ENCODE measurements at places on chromosomes 13 and 19.

DNA sequence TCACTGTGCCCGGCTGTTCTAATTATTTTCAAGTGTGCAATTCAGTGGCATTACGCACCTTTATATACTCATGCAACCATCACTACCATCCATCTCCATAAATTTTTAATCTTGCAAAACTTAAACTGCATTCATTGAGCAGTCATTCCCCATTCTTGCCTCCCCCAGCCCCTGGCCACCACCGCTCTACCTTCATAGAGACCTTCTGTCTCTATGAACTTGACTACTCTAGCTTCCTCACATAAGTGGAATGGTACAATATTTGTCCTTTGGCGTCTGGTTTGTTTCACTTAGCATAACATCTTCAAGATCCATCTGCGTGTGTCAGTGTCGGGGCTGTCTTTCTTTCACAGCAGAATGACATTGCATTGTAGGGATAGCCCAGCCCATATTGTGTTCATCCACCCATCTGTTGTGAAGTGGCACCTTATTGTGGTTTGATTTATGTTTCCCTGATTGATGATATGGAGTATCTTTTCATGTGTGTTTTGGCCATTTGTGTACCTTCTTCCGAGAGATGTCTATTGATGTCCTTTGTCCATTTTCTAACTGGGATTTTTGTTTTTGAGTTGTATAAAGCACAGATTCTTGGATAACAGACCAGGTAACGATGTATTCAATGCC, 64.8 kb upstream of the FLT1 start:
- DNase-seq = no peak

DNA sequence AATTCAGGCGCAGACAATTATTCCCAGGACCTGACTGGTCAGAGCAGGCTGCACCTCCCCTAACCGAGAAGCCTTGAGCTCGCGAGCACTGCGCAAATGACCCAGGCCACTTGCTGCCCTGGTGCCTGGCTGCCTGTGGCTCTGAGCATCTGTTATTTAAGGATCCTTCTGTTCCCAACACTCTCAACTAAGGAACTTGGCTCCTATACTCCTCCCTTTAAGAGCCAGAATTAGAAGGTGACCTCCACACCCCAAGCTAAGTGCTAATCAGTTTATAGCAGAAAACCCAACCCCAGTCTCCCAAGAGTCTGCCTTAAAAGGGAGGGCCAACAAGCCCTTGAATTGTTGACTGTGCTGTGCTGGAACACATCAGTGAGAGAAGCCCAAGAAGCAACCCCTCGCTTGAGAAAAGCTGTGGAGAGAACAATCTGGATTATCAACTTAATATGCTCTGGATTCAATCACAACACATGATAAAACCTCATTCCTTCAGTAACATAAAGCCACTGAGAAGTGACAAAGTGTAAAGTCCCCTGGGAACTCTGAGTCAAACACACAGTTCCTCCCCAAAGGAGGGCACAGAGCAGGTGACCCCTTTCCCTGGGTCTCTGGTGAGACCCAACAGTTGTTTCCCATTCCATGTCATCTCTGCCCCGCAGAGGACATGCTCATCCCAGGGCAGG, 14.6 kb downstream of the AKAP8L start:
- DNase-seq = no peak

DNA sequence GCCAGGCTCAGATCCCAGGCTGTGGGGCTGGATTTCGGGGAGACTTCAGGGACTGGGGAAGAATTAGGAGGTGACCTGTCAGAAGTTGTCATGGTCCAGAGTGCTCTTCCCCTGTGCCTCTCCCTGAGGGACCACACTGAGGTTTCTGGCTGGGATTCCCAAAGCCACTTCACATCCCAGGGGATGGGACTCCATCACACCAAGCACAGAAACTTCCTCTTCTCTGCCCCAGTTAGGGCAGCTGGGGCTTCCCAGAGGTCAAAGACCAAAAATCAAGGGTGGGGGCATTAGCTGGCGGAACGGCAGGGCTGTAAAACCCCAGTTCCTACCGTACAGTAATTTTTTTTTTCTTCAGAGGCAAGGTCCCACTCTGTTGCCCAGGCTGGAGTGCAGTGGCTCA, 7.4 kb downstream of the FCER2 start:
- no peak for DNase-seq

GRCh38 chr19:14562660-14563589, 8.9 kb downstream of the NDUFB7 start:
- no peak for DNase-seq

DNA sequence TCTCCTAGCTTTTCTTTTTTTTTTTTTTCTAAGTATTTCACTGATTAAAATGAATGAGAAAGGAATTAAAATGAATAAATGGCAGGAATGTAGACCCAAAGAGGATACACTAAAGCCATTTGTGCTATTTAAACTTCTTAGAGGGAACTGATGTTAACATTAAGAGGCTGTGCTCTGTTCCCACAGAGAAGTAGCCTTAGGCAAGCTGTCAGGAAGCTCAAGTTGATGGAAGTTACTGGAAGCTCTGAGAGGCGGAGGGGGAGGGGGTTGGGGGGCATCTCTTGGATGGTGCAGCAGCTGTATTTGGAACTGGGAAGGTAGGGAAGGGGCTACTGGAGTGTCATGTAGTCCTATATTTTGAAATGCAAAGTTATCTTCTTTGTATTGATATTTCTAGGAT, 168.2 kb downstream of the DNAJC15 start:
- DNase-seq = no peak

DNA sequence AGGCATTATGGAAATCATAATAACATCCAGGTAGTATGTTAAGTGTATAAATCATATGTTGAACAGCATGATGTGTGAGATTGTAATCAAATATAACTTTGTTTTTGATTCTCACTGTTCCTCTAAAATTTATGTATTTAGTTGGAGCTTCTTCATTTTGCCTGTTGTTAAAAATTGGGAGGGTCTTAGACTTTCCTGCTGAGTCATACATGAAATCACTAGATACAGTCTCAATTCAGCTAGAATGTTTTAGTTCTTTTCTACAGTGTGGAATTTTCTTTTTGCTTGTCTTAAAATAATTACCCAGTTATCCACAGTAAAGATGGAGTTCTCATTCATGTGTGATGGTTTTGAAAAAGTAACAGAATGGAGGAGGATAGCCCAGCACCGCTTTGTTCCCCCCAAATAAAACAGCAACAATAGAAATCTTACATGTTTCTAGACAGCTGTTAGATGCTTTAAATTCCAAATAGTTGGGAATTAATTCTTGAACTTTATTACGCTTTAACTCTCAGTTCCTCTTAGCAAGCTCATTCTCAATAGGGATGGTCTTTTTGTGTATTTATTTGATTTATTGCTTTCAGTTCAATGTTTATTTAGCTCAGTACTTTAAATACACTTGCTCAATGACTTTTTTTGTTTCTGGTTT, 109.5 kb downstream of the PDS5B start:
- DNase-seq = no peak

DNA sequence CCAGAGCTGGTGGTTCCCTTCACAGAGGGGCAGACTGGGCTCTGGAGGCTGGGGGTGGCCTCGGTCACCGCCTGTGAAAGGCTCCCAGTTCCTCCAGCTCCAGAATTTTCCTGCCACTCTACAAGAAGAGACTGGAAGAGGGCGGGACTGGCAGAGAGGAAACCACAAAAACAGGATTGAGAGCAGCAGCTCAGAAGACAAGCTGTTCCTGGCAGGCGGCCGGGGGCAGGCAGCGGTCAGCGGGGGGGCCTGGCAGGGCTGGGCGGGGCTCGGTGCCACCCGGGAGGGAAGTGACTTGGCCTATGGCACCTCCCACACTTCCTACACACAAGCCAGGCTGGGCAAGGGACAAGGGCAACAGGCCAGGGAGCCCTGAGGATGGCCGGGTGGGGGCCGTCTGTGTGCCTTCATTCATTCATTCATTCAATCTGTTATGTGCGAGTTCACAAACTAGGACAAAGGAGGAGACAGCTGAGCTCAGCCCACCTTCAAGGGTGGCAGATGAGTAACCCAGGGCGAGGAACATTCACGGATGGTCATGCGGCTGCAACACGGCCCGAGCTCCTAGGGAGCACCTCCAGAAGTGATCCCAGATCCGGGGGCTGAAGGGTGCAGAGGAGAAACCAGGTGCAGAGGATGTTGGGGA, 16.9 kb upstream of the BTBD2 start:
- no peak for DNase-seq

DNA sequence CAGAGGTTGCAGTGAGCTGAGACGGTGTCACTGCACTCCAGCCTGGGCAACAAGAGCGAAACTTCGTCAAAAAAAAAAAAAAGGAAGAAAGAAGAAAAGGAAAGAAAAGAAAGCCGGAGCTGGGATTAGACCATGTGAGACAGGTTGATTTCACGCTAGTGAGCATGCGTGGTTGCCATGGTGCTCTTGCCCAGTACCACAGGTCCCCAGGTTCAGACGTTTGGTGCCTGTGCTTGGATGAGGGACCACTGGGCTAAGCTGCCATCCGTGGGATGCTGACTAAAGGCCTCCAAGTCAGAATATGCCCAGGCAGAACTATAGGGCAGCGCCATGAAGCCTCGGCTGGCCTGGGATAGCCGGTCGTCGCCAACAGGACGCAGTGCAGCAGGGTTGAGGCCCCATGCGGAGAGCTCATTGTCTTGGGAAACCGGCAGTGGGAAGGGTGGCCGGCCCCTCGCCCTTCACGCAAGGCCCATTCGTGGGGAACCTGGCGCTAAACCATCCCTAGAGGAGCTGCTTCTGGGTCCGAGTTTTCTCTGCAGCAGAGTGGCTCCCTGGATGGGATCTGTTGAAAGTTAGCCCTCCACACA, 7.2 kb upstream of the TEX101 start:
- DNase-seq = no peak

- DNase-seq = no peak
Measured at GRCh38 chr19:6119031-6119430, 8.7 kb upstream of the RFX2 start.

- DNase-seq = no peak
Measured at GRCh38 chr13:20393273-20394168, 132.1 kb downstream of the CRYL1 start.
